CD4-positive, alpha-beta T cell treated with Interleukin-15 for 4 hours (primary cell): ENCODE measurements at places on chromosomes 3 and 15.

- no peak for DNase-seq
These were observed 558.5 kb downstream of the MECOM start for GRCh38 chr3:169104972-169105371.

DNA sequence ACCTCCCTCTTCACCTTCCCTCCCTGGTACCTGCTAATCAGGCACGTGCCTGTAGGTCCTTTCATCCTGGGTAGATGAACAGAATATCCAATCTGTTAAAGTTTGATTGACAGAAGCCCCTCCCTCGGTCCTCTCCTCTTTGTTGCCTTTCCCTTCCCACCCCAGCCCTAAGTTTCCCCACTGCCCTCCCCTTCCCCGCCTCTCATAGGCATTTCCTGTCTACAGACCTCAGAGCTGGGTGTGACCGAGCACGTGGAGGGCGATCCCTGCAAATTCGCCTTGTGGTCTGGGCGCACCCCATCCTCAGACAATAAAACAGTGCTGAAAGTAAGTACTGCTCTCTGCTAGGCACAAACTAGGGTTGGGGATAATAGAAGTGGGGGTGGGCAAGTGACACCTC is 239.2 kb upstream of the UMPS start:
- DNase-seq = no peak

DNA sequence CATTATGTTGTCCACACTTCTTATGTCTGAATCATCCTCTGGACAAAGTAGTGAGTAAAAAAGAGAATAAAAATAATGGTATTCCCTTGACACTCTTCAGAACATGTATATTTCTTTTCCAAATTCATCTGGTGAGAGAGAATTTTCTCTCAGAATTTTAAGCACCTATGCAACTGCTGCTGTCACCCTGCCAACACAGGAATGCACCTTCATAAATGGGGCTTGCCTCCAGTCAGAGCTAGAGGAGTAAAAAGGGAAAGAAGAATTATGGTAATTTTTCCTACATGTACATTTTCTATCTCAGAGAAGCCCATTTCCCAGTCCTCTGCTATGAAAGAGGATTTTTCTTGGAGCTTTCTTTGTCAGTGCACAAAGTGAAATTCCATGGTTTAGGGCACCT is 92.2 kb upstream of the ALCAM start:
- DNase-seq = no peak

- no peak for DNase-seq
These were observed 54.5 kb downstream of the NEK11 start for GRCh38 chr3:131081224-131081623.

GRCh38 chr3:53354945-53355498 is 7.7 kb upstream of the DCP1A start:
- DNase-seq = no peak

GRCh38 chr3:33231756-33232465 is 13.3 kb upstream of the SUSD5 start:
- no peak for DNase-seq

- DNase-seq = no peak
These were observed 1.2 kb downstream of the KIF23 start for GRCh38 chr15:69415381-69415780.

DNA sequence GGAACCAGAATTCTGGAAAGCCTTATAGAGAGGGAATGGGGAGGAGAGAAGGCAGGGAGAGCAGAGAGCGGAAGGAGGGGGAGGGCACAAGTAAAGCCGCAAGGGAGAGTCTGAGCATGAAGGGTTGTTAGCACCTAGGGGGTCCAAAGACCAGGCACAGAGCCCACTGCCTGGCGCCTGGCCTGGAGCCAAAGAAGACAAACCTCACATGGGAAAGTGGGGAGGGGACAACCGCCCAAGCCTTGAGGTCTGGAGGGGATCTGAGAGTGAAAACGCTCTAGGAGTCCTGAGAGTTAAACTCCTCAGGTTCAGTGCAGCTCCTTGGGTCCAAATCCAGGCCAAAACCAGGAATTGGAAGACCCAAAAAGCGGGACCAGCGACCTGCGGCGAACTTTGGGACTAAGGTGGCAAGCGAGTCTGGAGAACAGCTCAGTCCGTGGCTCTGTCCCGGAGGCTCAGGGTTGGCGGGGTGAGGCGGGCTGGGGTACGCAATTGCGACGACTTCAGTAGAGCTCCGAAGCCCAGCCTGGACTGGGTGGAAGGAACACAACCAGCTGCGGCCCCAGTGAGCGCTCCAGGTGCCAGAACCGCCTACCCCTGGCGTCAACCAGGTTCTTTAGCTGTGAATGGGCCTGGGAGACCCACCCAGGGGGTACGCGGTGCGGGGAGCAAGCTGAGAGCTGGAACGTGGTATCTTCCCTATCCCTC is 807 bp upstream of the INAFM2 start:
- DNase-seq = no peak

DNA sequence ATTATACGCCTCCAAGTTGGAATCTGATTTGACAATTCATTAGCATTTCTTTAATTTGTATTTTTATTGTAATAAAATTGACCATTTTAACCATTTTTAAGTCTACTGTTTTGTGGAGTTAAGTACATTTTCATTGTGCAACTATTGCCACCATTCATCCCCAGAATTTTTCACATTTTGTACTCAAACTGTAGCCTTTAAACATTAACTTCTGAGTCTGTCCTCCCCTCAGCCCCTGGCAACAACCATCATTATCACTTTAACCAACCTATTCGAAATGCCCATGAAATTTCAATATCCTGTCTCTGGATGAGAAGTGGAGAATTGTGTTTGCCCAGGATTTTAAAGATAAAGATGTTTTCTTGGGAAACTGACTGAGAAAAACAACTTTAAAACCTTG is 27.7 kb downstream of the IL1RAP start:
- DNase-seq = no peak

GRCh38 chr3:98824256-98824655 is 61.1 kb downstream of the ST3GAL6 start:
- no peak for DNase-seq

- peak; percentile 19 for DNase-seq
These were observed at the start of gene SLC35G2 for GRCh38 chr3:136818769-136819391. Gene SLC35G2, plus strand, starts transcription at chr3:136819126. Its CDS starts 35,335 bp downstream, at chr3:136854461.

DNA sequence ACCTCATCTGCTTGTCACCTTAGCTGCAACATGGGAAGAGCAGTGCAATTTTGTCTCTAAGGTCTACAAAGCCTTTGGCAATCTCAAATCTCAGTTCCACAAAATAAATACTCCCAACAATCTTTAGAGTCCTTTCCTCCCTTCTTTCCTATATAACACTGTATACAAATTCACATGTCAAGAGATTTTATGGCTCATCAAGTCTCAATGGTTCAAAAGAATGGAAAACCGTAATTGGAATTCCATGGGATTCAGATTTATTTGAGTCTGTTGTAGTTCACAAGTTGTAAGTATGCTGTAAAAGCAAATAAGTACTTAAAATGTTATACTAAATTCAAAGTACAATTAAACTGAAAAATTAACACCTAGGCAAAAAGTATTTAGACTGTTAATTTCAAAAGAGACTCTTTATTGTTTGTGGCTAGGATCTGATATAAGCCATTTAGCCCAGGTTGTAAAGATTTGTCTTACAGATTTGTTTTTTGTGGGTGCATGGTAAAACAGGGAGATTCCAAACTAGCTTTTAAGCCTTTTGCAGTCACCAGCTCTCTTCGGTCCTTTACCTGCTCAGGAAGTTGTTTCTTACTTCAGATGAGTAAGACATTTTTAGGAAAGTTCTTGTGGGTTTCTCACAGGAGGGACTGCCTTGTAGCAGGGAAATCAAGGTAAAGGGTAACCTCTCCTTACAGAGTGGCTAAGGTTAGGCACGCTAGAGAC is 50.1 kb downstream of the CMSS1 start:
- no peak for DNase-seq

GRCh38 chr3:160193644-160194192 is 31.5 kb upstream of the C3orf80 start:
- DNase-seq = no peak

- DNase-seq = peak; percentile 79
These were observed at the start of gene LXN for GRCh38 chr3:158672215-158673176. Gene LXN, minus strand, starts transcription at chr3:158672648. Its CDS starts 170 bp downstream, at chr3:158672478.

GRCh38 chr3:147705651-147706051 is 296.5 kb downstream of the ZIC1 start:
- no peak for DNase-seq

- no peak for DNase-seq
These were observed 28.7 kb downstream of the HDGFL3 start for GRCh38 chr15:83178869-83179325.

GRCh38 chr3:151316267-151316991 is at the start of gene GPR87:
Gene GPR87, minus strand, starts transcription at chr3:151316820. Its CDS starts 16,720 bp downstream, at chr3:151300100.
- DNase-seq = no peak

GRCh38 chr15:73873889-73874511 is 636 bp downstream of the TBC1D21 start:
- peak; percentile 45 for DNase-seq

DNA sequence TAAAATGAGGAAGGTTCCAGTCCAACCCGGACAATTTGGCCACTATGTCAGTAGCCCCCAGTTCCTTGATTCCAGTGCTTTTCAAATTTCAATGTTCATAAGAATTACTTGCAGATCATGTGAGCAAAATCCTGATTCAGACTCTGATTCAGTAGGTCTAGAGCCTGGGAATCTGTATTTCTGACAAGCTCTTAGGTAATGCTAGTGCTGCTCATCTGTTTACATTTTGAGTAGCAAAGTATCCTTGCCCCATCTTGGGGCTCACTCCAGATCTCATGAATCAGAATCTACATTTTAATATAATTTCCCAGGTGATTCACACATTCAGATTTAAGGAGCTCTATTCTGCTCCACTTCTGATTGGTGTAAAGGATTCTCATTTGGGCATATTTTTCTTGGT is 142.0 kb downstream of the NAALADL2 start:
- DNase-seq = no peak

- no peak for DNase-seq
These were observed 46.8 kb downstream of the EOMES start for GRCh38 chr3:27675287-27675686.
